Renal cortical epithelial cell (primary cell): ENCODE measurements at places on chromosomes 5 and 9. TPM values are rescaled to one million over a fixed set of nuclear protein-coding genes. Genes with fewer than 3 reads are reported as not detected.

BNC2 gene
- 9.0 and 22.4 TPM in 2 replicates for total RNA-seq

ADAMTS13 gene
- total RNA-seq: 0.52 and 6.0 TPM in 2 replicates

MARCOL gene
- not detected in 2 replicates for total RNA-seq

FCN2 gene
- not detected in 2 replicates for total RNA-seq

LRRC19 gene
- 0.20 TPM in 1 of 2 replicates, not detected in the other for total RNA-seq

MYO10 gene
- total RNA-seq: 32.1 and 79.5 TPM in 2 replicates

- DNase-seq: no peak
Measured at GRCh38 chr9:104826911-104827310, 63.0 kb downstream of the NIPSNAP3B start.

GRCh38 chr5:66639037-66639436 is 42.8 kb downstream of the MAST4 start:
- no peak for DNase-seq

GRCh38 chr5:132457371-132458225 is 33.0 kb downstream of the IRF1 start:
- peak; percentile 76 for DNase-seq

GRCh38 chr9:87872079-87872624 is 10.5 kb upstream of the SPATA31E1 start:
- no peak for DNase-seq

- peak; percentile 10 for DNase-seq
Measured at GRCh38 chr5:9766581-9766980, 136.4 kb upstream of the TAS2R1 start.

GRCh38 chr5:36786448-36787012 is 90.0 kb upstream of the NIPBL start:
- DNase-seq: no peak

GRCh38 chr5:96745844-96746531 is 61.8 kb downstream of the ERAP1 start:
- no peak for DNase-seq

DNA sequence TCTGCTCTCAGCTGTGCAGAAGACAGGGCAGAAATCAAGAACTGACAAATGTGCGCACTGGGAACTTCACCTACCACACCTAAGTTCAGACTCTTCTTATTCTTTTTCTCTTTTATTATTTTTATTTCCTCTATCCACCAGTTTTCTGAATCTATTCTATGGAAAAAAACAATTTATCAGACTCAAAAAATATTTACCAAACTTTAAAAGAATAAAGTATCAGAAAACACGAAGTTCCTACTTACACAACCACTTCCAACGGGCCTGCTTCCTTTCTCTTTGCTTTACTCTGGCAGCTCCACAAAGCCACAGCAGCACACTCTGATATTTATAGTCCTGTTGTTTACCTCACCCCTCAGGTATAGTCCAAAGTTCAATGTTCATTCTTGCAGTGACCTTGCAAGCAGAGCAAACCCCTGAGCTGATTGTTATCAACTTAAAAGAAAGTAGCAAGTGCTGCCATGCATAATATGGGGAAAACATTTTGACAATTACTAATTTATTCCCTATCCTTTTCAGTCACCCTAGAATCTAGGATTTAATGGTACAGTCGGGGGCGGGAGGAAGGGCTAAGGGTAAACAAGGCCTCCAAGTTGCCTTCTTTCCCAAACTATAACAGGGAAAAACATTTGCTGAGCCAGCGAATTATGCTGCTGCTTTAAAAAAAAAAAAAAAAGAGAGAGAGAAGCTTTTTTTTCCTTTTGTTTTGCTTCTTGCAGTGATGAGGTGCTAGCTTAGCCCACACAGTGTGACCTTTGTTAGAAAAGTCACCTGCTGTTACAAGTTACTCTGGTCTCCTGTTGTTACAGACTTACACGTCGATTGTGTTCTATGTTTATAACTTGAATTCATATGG is at the start of gene SELENOP:
Gene SELENOP, minus strand, starts transcription at position 302 of the 856 bp plus-strand sequence. CDS start 3,539 bp downstream, outside the sequence.
- DNase-seq: peak; percentile 80

DNA sequence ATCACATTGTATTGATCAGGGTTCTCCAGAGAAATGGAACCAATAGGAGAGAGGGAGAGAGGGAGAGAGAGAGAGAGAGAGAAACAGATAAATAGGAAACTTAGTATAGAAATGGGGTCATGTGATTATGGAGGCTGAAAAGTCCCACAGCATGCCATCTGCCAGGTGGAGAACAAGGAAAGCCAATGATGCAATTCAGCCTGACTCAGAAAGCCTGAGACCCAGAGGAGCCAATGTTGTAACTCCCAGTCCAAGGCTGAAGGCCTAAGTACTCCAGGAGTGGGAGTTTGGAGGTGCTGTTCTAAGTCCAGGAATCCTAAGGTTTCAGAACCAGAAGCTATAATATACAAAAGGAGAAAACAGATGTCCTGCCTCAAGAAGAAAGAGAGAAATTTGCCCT is 48.4 kb upstream of the ISOC1 start:
- DNase-seq: peak; percentile 1
